Small intestine (tissue), 16 donors: ENCODE measurements at places on chromosomes 5 and 9. TPM values are rescaled to one million over a fixed set of nuclear protein-coding genes. Genes with fewer than 3 reads are reported as not detected.

- DNase-seq, result no peak
Observed at GRCh38 chr9:95788521-95788991, 86.9 kb upstream of the ERCC6L2 start.

GRCh38 chr5:4511996-4512656, 628.0 kb upstream of the ADAMTS16 start:
- peak; percentile 14 for DNase-seq

Gene CERT1
- polyA plus RNA-seq, result 45.6 TPM

DNA sequence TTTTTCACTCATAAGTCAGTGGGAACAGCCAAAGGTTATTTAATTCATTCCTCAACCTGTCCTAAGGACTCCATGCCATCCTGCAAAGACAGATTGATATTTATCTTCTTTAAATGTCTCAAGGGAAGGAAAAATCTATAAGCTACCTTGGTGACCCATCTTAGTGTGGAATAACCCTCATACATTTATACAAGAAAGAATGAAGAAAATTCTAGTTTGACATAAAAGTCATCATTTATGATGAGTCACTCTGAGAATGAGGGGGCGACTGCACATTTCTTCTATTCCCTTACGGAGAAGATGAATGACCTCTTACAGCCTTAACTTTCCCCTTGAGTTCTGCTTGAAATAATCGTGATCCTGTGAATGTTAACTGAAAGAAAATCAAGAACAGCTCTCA, 26.8 kb upstream of the NUDT12 start:
- DNase-seq, result no peak

Gene OCLN
- polyA plus RNA-seq, result 7.8 TPM

- no peak for DNase-seq
Observed at GRCh38 chr9:97529363-97530076, 28.1 kb downstream of the TMOD1 start.
